H9 (cell line): ENCODE measurements at places on chromosomes 2 and 18. TPM values are rescaled to one million over a fixed set of nuclear protein-coding genes. Genes with fewer than 3 reads are reported as not detected.

DNA sequence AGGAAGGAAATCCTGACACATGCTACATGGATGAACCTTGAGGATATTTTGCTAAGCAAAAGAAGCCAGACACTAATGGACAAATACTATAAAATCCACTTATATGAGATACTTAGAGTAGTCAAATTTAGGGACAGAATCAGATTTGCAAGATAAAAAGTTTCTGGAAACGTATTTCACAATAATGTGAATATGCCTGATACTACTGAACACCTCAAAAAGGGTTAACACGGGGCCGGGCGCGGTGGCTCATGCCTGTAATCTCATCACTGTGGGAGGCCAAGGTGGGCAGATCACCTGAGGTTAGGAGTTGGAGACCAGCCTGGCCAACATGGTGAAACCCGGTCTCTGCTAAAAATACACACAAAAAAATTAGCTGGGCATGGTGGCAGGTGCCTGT, 1.7 kb upstream of the RMC1 start:
- DNase-seq = no peak

- DNase-seq = no peak
Observed at GRCh38 chr2:40047406-40047805, 268.3 kb upstream of the THUMPD2 start.

AOX1 gene
- 3.5 and 4.8 TPM in 2 replicates for total RNA-seq

COLEC11 gene
- total RNA-seq = 0.39 TPM in 1 of 2 replicates, not detected in the other

GNLY gene
- total RNA-seq = not detected in 2 replicates

GCKR gene
- total RNA-seq = 0.11 and 0.33 TPM in 2 replicates

DNA sequence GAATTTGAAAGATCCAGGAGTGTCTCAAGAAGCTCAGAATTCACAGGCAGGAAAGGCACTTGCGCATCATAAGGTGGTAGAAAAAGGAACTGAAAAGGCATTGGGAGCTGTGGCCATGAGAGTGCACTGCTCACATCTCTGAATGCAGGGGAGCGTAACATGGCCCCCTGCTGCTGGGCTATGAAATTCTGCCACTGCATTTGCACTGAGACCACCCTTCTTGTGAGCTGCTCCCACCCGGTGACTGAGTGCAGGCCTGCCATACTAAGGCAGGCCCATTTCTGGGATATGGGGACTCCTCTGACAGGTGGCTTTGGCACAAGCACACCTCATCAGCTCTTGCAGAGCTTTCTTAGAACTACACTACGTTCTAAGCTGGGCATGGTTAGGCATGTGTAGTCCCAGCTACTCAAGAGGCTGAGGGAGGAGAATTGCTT, 25.3 kb upstream of the STARD7 start:
- no peak for DNase-seq

CPO gene
- total RNA-seq = 0.66 and 0.68 TPM in 2 replicates

SKOR2 gene
- 0.18 and 0.24 TPM in 2 replicates for total RNA-seq

PRKAG3 gene
- not detected in 2 replicates for total RNA-seq

GRCh38 chr2:235859651-235860050, 308.5 kb downstream of the GBX2 start:
- DNase-seq = no peak

DNA sequence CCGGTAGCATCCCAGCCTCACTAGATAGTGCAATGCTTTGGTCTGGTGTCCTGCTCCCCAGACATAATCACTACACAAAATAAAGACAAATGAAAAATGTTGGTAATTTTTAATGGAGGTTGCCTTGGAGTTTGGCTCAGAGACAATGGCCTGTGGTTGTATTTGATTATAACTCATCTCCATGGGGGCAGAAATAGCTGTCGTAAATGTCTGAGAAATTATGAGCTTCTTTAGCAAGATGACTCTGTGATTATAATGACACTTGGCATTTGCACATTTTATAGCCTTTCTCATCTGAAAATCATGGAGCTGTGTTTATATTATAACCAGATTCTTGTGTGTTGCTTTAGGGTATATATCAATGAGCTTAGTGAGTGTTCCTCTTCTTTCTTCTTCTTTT, 1779.7 kb upstream of the CELF4 start:
- DNase-seq = no peak

- no peak for DNase-seq
Observed at GRCh38 chr18:21632393-21632792, 20.3 kb downstream of the SNRPD1 start.

- no peak for DNase-seq
Observed at GRCh38 chr2:236582968-236583367, 13.3 kb downstream of the ACKR3 start.

AFF3 gene
- total RNA-seq = 0.15 and 0.22 TPM in 2 replicates

NCKAP5 gene
- total RNA-seq = 0.26 and 0.55 TPM in 2 replicates
